ENCODE measurements at places on chromosomes 3 and 15. TPM values are rescaled to one million over a fixed set of nuclear protein-coding genes. Genes with fewer than 3 reads are reported as not detected.

Gene SNX1
- polyA plus RNA-seq: 116 TPM

Gene TMEM266
- 0.78 TPM for polyA plus RNA-seq

Gene MUSTN1
- polyA plus RNA-seq: 1.7 TPM

Gene RBP2
- polyA plus RNA-seq: 0.48 TPM

Gene NUSAP1
- polyA plus RNA-seq: 90.8 TPM

Gene KNSTRN
- polyA plus RNA-seq: 24.1 TPM

Gene WNT7A
- 0.04 TPM for polyA plus RNA-seq

Gene SGO1
- polyA plus RNA-seq: 11.3 TPM

Gene CYP1A2
- polyA plus RNA-seq: 0.12 TPM

Gene B3GALNT1
- 53.4 TPM for polyA plus RNA-seq

Gene TMEM212
- polyA plus RNA-seq: not detected

Gene LRRC49
- polyA plus RNA-seq: 15.4 TPM

Gene GP5
- 0.40 TPM for polyA plus RNA-seq

Gene ZBTB20
- polyA plus RNA-seq: 6.6 TPM

All from left renal pelvis (tissue), 4 donors.